Ovary (tissue), 10 donors: ENCODE measurements at places on chromosomes 16 and 17. TPM values are rescaled to one million over a fixed set of nuclear protein-coding genes. Genes with fewer than 3 reads are reported as not detected.

GRCh38 chr16:21101631-21102420 is 48.8 kb downstream of the DNAH3 start:
- DNase-seq, result no peak

DNA sequence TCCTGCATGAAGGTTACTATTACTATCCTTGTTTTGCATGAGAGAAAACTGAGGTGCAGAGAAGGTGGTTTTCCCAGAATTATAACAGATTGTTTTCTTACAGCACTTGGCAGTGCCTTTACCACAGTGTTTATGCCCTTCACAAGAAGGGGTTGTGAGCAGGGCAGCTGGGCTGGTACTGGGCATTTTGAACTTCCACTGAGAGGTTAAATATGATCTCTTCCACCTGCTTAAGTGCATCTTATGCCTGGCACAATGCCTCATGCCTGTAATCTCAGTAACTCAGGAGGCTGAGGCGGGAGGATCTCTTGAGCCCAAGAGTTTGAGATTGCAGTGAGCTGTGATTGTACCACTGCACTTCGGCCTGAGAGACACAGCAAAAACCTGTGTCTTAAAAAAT is 36.2 kb downstream of the NDE1 start:
- DNase-seq, result no peak

DNA sequence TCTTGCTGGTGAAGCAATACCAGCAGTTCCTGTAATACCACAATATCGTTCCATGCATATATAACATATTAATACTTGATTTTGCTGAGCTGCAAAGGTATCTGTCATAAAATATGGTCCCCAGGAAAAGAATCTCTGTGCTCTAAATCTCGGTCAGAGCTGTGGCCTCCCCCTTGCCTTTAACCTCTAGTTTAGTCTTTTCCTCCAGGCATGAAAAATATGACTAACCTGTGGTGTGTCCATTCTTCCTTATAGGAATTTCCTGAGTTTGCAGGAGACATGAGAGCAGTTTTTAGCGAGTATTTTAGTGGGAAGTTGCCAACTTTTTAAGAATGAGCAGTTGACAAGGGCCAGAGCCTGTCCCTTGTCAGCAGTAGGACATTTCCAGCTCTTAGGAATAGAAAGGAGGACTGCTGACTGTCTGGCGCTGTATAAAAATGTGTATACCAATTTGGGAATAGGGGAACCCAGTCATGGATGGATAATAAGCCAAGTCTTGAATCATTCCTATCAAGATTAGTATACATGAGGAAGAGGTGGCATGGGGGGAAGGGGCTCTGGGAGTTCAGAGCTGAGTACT is 8.7 kb downstream of the ATXN1L start:
- DNase-seq, result no peak

GRCh38 chr17:31416503-31416923 is 25.0 kb downstream of the RAB11FIP4 start:
- no peak for DNase-seq

DNA sequence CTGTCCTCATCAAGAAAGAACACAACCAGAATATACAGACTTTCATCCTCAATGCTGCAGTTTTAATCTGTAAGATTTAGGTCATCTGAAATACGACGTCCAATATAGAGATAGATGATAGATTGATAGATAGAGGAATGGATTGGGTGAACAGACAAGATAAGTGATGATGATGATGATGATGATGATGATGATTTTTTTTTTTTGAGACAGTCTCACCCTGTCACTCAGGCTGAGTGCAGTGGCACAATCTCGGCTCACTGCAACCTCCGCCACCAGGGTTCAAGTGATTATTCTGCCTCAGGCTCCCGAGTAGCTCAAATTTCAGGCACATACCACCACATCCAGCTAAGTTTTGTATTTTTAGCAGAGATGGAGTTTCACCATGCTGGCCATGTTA is 56.3 kb upstream of the ADAMTS18 start:
- no peak for DNase-seq

- DNase-seq, result no peak
These were observed 41.0 kb downstream of the STAT5A start for GRCh38 chr17:42329025-42329976.

GRCh38 chr16:73298562-73298961 is 250.6 kb upstream of the ZFHX3 start:
- no peak for DNase-seq

DNA sequence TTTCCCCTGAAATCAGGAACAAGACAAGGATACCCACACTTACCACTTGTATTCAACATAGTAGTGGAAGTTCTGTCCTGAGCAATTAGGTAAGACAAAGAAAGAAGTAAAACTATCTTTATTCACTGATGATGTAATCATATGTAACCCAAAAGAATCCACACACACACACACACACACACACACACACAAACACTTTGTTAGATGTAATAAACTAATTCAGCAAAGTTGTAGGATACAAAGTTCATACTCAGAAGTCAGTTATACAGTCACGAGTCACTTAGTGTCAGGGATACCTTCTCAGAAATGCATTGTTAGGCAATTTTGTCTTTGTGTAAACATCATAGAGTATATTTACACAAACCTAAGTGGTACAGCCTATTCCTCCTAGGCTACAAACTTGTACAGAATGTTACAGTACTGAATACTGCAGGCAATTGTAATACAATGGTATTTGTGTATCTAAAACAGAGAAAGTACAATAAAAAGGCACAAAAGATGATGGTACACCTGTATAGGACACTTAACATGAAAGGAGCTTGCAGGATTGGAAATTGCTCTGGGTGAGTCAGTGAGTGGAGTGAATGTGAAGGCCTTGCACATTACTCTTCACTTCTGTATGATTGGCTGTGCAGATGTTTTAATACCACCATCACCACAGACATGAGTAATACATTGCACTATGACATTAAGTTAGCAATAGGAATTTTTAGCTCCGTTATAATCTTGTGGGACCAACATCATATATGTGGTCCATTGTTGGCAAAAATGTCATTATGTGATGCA is 370.1 kb downstream of the ZFHX3 start:
- DNase-seq, result no peak

DNA sequence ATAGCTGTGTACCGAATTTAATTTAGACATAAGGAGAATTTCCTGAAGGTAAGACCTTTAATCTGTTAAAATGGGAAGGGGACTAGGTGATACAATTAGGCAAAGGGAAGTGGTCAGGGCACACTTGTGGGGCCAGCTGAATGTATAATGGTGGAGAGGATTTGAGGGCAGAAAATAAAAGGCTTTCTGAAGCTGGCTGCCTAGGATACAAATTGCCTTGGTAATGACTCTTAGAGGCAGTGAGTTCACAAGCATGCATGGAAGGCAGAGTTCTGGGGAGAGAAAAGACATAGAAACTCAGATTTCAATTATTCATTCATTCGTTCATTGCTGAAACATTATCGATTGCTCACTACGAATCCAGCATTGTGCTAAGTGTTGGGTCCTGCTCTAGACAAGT is 12.4 kb upstream of the NFAT5 start:
- DNase-seq, result no peak

DNA sequence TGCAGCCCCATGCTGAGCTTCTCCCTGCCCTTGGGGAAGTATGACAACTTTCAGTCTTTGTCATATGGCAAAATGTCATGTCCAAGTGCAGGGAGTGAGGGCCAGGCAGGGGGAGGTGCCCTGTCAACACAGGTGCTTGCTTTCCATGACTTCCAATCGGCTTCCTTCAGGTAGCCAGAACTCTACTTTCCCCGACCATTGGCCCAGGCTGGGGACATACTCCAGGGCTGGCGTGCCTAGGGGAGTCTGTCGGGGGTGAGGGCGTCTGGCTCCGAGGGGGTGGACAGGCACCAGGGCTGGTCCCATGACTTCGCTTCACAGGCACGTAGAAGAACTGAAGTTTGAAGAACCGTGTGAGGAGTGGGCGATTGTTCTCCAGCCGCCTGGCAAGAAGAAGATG is 19.8 kb upstream of the PIK3R6 start:
- DNase-seq, result no peak

GLP2R gene
- total RNA-seq, result 0.18 TPM

PTGES3L gene
- total RNA-seq, result 2.6 TPM

KRT33A gene
- not detected for total RNA-seq

WNK4 gene
- total RNA-seq, result 1.7 TPM

C16orf74 gene
- total RNA-seq, result 0.57 TPM

CSH1 gene
- not detected for total RNA-seq
